Activated T-helper 1 cell treated with Interleukin-2 at 50 U/mL for 16 hours (primary cell): ENCODE measurements at places on chromosomes 7 and 10.

DNA sequence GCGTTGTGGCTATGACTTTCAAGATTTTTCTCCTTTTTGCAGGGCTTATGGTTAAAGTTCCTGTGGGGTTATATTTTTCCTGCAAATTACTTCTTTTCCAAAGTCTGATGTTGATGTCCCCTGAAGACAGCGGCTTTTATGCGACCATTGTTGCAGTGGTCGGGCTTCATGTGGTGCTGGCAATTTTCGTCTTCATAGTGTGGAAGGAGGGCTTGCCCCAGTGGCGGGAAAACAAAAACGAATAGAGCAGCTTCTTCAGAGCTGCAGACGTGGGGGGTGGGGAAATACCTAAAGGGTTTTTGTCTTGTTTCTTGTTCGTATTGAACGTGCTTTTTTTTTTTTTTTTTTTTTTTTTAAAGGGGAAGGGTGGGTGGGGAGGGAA is 53.8 kb downstream of the MCMBP start:
- DNase-seq: no peak

DNA sequence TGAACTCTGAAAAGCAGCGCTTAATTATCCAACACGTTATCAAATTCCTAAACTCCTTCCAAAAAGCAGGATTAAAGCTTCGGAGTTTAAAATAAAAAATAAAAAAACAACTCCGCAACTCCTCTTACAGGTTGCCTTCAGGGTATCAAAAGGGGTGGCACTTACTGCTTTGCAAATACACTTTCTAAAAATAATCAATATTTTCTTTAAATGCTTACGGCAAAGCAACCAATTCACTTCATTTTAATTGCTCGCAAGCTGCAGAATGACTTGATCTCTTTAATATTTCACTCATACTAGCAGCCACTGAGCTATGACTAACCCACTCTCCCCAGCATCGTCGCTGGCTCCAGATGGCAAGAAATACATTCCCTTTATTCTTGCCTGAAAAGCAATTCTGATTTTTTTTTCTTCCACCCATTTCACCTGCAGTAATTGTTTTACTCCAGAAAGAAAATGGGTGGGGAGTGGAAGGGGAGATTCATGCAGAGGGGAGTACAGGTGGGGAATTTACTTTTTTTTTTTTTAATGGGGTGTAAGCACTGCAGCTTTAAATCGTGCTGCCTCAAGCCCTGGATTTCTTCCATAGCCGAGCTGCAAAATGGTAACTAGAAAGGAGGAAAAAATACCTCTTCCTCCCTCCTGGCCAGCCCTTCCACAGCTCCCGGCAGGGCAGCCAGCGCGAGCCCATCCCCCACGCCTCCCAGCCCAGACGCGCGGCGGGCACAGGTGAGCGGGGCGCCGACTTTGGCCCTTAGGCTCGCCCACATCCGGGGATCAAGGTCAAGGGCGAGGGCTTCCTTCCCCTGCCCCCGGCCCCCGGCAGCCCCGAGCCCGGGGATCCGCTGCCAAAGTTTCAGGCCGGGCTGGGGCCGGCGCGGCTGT is 54.2 kb upstream of the FHIP2A start:
- DNase-seq: no peak

DNA sequence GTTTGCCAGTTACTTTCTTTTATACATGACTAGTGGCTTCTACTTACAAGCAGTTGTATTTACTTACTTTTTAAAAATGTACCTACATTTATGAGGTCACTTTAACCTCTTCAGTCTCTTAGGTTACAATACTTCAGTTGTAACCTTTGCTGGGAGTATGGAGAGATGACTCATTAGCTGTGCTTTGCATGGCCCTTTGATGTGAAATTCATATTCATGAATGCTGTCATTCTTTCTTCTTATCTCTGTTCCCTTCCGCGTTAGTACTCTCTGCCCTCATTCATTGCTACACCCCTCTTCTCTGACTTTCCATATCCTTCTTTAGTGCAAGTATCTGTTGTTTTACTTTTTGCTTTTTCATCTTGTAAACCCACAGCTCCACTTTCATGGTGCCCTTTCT is 164.3 kb downstream of the BMPER start:
- DNase-seq: no peak

- DNase-seq: no peak
Measured at GRCh38 chr10:43209074-43209455, 57.8 kb downstream of the RASGEF1A start.

DNA sequence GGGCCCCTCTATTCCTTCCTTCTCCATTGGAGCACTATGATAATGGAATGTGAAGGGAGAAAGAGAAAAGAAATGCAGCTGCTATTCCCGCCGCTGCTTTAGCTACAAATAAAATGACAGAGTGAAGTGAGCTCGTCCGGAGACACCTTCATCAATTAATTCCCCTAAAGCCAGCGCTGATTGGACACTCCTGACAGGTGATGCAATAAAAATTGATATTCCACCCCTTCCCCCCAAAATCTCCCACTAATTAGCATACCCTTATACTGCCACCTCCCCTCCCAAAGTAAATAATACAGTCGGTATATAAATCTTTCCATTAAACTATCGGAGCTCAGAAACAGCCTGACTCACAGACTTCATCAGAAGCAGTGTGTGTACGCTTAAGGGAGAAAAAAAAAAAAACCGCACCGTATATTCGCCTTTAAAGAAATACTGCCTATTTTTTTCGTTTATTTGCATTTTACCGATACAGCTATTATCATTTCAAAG is 7.3 kb downstream of the SKIDA1 start:
- DNase-seq: no peak

- DNase-seq: peak; percentile 22
Measured at GRCh38 chr10:110009736-110010475, 2.1 kb downstream of the ADD3 start.

DNA sequence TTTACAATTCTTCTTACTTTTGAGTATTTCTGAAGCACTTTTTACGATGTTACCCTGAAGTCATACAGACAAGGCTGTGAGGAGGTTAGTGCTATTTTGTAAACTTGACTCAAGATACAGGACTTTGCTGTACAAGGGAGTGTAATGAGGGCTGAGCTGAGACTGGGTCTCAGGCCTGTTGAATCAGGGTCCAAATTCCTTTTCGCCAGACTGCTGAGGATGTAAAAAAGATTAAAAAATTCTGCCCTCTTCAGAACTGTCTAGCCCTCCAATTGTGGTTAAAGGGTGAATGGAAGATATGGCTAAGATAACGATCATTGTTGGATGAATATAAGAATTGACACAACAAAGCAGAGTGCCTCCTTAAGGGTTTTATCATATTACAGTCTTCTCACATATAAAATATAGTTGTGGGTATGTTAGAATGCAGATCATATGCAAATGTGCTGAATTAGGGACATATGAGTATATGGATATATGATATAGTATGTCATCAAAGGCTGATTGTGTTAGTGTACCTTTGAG is 165.4 kb downstream of the SUGCT start:
- DNase-seq: no peak

GRCh38 chr7:142865766-142866165 is 10.9 kb downstream of the EPHB6 start:
- DNase-seq: no peak
